ENCODE measurements at places on chromosomes 3 and 15. TPM values are rescaled to one million over a fixed set of nuclear protein-coding genes. Genes with fewer than 3 reads are reported as not detected.
A peak's percentile ranks its signal among the peaks of the same experiment; 100 is the strongest.

GRCh38 chr15:39856357-39856756, 63.7 kb downstream of the GPR176 start:
- no peak for DNase-seq

DNA sequence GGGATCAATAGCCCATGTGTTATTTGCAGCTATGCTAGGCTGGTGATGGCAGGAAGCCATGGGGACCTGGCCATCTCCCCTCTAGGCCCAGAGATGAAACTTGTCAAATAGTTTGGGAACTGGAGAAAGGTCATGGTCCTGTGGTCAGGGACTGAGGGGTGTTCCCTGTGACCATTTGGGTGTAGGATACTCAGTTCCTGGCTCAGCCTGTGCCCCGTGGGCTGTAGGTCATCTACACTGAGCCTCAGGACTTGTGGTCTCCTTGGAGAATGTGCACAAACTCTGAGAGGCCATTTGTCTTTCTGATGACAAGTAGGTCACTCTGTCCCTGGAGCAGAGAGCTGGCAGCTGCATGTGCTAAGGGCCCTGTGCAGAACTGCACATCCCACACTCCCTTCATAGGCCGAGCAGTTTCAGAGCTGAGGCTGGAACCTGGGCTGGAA, 17.5 kb downstream of the GASK1A start:
- DNase-seq, result no peak

DNA sequence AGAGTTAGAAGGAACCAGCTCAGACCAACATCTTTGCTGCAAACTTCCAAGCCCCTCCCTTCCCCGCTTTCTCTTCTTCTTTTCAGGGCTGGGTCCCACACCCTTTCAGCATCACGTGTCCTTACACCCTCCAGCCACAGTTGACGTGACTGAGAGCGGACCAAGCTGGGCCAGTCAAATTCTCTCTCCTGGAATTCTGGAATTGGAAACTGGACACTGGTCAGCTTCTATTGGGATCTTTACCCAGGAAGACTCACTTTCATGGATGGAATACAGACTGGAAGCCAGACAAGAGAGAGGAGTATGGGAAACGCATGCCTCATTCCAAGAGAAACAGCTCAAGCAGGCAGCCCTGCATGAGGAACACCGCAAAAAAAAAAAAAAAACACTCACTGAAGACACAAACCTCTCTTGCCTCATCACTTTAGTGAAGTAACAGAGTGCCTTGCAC, 12.4 kb upstream of the TPM1 start:
- no peak for DNase-seq

The CCDC9B gene
- total RNA-seq, result 12.1 TPM

DNA sequence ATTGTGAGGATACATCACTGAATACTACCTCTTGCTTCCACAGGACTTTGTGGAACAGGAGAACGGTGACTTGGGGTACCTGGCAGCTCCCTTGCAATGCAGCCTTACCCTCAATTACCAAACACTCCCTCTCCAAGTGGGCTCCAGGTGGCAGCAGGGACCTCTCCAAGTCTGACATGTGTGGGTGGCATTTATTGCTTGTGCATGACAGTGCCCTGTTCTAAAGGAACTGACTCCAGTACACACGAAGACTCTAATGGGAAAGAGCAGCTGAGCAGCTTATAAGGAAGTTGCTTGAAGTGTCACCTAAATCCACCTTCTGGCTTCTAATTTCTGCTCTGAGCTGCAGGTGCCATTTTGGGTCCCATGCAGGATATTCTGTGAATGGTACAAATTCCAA, 174.1 kb upstream of the SLCO3A1 start:
- DNase-seq, result no peak

- DNase-seq, result peak; percentile 39
These were observed 88.5 kb upstream of the SKOR1 start for GRCh38 chr15:67736810-67737209.

GRCh38 chr3:149600634-149601033, 57.2 kb downstream of the WWTR1 start:
- no peak for DNase-seq

The PTX3 gene
- total RNA-seq, result 0.90 TPM

DNA sequence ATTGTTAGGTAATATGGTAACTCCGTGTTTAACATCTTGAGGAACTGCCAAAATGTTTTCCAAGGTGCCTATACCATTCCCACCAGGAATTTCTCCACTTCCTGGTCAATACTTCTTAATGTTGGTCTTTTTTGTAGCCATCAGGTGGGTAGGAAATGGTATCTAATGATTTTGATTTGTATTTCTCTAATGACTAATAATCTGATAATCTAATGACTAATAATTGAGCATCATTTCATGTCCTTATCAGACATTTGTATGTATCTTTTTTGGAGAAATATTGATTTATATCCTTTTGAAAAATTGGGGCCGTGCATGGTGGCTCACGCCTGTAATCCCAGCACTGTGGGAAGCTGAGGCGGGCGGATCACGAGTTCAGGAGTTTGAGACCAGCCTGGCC, 38.8 kb downstream of the SLMAP start:
- DNase-seq, result no peak

The MKRN2OS gene
- 2.1 TPM for total RNA-seq

All from bronchial epithelial cell (primary cell).